Hepatic stellate cell (primary cell): ENCODE measurements at places on chromosomes 1 and 21.

DNA sequence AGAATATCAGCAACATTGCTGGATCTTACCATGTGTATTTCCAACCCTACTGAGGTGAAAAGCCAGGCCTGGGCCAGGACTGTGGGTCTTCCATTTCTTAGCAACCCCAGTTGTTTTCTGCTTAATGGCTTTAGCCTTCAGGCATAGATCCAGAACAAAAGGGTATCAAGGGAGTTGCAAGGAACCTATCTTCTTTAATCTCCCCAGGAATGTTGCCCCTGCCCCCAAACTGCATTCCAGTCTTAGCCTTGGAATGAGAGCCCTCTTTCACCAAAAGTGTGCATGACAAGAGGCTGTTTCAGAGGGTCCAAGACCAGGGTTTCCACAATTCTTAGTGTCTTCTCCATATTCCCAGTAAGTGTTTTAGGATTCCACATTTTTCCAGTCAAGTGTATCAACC is 87.9 kb upstream of the SOX13 start:
- DNase-seq = no peak

GRCh38 chr1:201882665-201883132 is 6.0 kb upstream of the SHISA4 start:
- peak; percentile 72 for DNase-seq

GRCh38 chr1:225462429-225462713 is 34.5 kb upstream of the LBR start:
- no peak for DNase-seq

DNA sequence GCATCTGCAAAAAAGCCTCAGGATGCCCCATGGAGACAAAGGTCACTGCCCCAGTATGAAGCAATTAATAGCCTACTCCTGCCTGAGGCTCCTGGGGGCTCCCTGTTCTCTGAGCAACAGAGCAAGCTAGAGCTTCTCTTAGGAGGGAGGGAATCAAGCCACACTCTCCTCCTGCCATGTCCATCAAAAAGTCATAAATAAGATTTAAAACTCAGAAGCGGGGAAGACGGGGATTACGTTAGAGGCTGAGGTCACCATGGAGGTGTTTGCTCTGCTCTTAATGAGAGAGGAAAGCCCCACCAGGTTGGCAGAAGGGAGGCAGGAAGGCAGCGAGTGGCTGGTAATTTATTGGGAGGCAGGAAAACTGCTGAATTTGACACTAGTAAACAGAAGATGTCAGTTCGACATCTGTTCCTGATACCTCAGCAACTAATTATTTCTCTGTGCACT is 98.4 kb upstream of the TNR start:
- DNase-seq = no peak

- DNase-seq = no peak
Measured at GRCh38 chr1:118335331-118335732, 150.3 kb upstream of the SPAG17 start.

GRCh38 chr1:203666609-203667008 is 40.0 kb downstream of the ATP2B4 start:
- no peak for DNase-seq

DNA sequence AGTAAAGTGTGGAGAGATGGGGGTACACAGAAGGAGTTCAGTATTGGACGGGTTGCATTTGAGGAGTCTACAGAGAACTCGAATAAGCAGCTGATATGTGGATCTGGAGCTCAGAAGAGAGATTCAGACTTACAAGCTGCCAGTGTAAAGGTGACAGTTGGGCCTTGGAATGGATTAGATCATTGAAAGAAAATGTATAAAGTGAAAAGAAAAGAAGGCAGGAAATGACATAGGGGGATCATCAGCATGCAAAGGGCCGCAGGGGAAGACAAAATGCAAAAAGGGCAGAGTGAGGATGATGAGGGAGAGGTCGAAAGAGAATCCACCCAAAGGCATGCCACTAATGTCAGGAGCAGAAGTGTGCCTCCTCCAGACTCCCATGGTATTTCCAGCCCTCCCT is 273.3 kb downstream of the TNR start:
- DNase-seq = no peak

GRCh38 chr1:46409063-46409372 is 14.9 kb downstream of the FAAH start:
- no peak for DNase-seq

- no peak for DNase-seq
Measured at GRCh38 chr1:46653405-46653958, 14.7 kb downstream of the ATPAF1 start.

GRCh38 chr1:246161626-246162025 is 345.5 kb downstream of the SMYD3 start:
- DNase-seq = no peak

- peak; percentile 70 for DNase-seq
Measured at GRCh38 chr1:204261746-204262505, 48.1 kb upstream of the GOLT1A start.

DNA sequence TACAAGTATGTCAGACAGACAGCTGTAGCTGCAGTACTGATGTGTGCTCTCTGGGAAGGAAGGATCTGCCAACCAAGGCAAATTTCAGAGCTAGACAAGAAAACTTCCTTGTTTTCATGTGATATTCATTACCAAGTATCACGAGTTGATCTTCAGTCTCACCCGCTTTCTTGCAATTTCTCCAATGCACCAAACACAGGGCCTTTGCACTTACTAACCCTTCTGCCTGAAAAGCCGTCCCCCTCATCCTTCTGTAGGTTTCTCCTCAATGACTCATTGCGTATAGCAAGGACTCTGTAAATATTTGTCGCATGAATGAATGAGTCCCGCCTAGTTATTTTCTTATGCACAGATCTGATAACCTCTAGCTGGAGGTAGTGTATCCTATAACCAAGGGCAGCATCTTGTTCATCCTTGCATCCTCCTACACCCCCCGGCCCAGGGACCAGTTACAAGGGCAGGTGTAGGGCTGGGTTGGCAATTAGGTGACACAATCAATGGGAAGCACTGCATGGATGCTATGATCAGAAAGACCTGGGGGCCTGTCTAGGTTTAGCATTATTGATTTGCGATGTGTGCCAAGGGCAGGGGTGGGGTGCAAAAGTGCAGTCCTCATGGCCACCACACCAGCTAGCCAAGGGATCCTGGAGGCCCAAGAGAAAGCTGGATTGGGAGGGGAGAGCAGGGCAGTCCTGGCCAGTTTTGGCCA is 51.4 kb upstream of the GPR157 start:
- no peak for DNase-seq

DNA sequence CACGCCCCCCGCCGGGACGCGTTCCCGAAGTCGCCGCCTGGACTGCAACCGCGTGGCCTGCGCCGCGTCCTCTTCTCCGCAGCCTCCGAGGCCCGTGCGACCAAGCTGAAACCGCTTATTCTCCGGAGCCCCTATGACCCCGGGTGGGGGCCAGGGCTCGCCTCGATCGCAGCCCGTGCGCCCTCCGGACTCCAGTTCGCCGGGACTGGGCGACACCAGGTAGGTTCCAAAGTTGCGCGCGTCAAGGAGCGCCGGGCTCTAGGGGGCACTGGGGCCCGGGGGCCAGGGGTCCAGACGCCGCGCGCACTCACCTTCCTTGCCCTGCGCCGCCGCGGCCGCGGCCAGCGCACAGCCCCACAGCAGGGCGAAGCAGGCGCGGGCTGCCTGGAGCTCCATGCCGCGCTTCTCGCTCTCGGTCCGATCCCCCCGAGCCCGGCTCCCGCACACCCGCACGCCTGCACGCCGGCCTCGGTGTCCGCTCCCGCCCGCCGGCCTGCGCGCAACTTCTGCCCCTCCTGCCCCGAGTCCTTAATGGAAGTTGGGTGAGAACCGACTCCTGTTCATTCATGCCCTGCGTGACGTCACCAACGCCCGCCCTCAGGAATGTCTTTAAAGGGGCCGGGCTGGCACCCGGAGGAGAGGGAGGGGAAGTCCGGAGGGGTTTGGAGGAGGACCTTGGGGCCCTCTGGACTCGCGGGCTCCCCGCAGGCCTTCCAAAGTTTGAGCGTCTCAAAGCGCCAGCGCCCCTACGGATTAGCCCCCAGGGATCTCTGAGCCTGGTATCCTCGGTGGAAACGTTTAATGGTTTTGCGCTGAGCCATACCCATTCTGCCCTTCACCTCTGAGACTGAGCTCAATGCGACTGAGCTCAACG is at the start of gene EPHA2:
EPHA2 (minus strand) TSS at position 533 of the 874 bp plus-strand sequence; CDS start at position 396, 137 bp downstream.
- peak; percentile 92 for DNase-seq

- DNase-seq = no peak
Measured at GRCh38 chr1:63799307-63799706, 25.5 kb downstream of the ROR1 start.

DNA sequence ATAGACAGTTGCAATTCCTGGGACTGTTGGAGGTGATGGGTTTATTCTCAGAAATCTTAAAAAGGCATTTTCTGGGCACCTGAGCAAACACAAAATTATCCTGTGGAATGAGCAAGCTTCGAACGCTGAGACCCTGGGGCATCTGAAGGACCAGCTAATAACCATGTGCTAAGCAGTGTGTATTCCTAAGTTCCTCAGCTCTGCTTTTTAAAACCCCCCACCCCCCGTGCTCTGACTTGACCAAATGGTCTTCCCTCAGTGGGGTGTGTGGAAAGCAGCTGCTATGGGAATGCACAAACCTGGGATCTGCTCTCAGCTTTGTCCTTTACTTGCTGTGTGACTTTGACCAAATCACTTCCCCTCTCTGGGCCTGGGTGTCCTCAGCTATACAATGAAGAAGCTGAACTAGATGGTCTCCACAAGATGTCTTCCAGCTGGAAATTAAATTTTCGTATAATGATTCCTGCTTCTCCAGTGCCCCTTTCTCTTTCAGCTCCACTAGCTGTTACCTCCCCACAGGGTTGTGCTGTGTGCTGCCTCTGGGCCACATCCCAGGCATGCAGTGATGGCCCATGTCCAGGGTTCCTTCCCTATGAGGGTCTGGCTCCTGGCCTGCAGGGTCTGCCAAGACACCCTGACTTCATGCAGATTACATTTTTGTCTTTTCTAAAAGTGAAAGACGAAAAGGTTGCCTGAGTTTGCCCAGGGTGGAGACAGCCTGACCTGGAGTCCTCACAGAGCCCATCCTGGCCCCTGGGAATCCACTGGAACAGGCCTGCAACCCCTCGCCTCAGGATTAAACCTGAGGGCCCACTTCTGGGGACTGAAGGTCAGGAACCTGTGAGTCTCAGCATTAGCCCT is 14.9 kb upstream of the CD247 start:
- no peak for DNase-seq

- no peak for DNase-seq
Measured at GRCh38 chr1:217090060-217090911, 367.1 kb upstream of the ESRRG start.

- peak; percentile 27 for DNase-seq
Measured at GRCh38 chr1:100606438-100606837, 68.5 kb downstream of the GPR88 start.

DNA sequence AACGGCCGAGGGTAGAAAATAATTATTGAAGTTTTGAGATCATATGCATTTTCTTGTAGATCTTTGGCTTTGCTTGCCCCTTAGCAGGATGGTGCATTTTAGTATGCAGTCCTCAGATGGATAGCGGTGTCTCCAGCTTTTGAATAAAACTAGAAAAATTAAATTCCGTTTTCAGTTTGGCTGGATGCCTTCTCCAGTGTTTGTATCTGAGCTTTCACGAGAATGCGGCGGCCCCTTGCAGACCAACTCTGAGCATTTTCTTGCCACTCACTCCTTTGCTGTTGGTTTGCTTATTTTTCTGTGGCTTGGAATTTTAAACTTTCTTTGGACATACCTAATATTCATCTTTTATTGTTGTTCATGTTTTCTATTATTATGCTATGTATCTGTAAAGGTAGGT is 192.6 kb downstream of the NFIA start:
- no peak for DNase-seq

DNA sequence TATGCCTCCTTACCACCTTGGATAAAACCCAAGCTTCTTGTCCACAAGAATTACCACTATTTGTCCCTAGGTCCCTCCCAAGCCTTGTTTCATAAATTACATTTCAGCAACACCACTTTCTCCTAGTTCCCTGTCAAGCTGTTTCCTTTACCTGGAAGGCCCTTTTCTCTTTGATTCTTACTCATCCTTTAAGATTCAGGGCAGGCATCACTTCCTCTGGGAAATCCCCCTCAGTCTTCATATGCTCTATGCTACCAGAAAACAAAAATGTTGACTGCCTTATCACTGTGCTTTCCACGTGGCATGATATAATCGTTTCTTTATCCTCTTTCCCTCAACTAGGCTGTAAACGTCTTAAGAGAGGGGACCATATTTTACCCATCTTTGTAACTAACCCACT is 102.7 kb downstream of the LYST start:
- no peak for DNase-seq

DNA sequence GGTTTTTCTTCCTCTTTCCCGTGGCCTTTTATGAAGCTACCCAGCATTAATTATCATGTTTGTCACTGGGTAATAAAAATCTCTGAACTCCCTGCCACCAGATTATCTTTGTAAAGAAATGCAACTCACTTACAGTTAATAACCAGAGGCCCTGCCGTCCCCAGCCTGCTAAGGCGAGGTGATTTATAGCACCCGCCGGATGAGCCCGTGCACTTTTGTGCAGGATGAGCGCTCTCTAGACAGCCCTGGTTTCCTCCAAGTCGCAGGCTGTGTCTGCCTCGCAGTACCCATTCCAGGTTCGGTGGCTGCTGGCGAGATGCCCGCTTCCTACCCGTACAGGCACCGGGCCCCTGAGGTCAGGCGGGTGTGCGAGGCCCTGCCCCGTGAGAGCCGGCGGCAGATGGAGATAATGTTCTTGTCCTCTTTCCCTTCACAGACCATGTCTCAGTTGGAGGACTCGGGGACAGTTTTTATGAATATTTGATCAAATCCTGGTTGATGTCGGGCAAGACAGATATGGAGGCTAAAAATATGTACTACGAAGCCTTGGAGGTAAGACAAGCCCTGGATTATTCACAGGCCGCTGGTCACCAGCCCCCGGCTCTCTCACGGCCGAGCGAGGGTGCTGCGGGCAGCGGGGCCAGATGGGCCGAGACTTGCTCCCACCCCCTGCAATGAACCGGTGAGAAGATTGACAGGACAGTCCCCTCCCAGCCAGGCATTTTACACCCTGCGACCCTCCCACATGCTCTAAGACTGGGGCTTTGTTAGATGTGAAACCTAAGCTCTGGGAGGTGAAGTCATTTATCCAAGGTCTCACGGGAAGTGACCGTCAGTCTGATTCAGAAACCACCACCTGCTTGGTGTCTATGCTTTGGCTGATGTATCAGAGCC is 28.5 kb upstream of the SELENON start:
- no peak for DNase-seq

DNA sequence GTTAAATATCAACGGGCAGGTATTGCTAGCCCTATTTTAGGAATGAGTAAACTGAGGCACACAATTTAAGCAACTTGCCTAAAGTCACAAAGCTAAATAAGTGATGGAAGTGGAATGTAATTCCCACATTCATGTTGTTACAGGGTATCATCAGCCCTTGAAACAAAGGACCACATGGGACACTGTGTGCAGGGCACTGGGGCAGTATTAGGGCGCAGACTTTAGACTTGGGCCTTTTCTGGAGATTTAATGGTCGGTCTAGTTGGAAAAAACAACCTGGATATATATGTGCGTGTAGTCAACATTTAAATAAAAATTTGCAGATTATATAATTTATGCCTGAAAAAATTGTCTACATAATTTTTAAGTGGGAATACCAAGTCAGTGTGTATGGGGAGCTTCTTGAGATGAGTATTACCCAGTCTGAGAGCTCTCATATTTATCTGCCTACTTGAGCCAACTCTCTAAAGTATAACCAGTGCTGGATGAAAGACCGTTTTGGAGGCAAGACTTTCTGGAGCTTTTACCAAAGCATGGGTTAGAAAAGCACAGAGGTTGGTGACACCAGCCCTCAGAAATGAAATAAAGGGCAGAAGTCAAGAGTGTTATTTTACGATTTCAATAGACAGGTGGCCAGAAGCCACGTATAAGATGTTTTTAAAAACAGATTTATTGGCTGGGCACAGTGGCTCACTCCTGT is 1.6 kb downstream of the KDM1A start:
- no peak for DNase-seq

GRCh38 chr1:157542676-157543075 is 9.6 kb downstream of the FCRL5 start:
- no peak for DNase-seq

GRCh38 chr1:36839485-36839884 is 194.8 kb downstream of the GRIK3 start:
- no peak for DNase-seq
